ENCODE measurements at places on chromosomes 16 and 17.

GRCh38 chr17:8391711-8392110 lies 5.9 kb downstream of the RNF222 start:
- no peak for DNase-seq

GRCh38 chr17:3271072-3271848 lies 26.9 kb downstream of the OR3A1 start:
- DNase-seq: no peak

DNA sequence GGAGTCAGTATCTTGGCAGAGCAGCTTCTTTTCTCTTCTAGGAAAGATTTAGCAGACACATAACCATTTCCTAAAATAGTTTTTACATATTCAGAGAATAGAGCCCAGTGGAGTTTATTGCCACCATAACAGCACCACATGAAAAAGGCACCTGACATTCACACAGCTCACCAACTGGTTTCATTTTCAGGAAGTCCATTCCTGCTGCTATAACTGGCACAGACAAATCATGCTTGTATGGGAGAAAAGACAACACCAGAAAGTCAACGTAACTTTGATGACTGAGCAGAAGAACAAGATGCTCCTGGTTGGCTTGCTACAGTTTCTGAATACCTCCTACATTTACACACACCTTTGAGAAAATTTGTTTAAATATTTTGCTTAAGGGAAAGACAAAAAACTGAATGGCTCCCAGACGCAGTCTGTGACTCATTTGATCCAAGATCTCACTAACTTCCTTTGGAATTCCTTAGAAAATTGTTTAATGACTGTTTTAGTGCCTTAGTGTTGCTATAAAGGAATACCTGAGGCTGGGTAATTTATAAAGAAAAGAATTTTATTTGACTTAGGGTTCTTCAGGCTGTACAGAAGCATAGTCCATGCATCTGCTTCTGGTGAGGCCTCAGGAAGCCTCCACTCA lies 1380.6 kb downstream of the CDH8 start:
- no peak for DNase-seq

- peak; percentile 45 for DNase-seq
Measured at GRCh38 chr16:69328854-69329316, 1.5 kb downstream of the PDF start.

DNA sequence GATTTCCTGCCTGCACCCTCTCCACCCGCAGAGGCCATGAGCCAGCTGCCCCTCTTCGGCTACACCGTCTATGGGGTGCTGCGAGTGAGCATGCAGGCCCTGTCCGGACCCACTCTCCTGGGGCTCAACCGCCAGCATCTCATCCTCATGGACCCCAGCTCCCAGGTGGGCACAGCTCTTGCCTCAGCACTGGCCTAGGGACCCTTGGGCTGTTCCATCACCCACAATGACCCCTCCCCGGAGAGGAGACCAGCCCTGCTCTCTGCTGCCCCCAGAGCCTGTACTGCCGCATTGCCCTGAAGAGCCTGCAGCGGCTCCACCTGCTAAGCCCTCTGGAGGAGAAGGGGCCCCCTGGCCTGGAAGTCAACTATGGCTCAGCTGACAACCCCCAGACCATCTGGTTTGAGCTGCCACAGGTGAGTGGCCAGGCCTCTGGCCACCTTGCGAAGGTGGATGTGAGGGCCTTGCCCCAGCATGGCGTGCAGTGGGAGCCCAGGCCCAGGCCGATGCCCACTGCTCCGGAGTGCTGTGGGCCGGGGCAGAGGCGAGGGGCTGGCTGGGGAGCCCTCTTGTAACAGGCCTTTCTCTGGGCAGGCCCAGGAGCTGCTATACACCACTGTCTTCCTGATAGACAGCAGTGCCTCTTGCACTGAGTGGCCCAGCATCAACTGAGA lies 7.3 kb upstream of the SMIM5 start:
- peak; percentile 46 for DNase-seq

- DNase-seq: no peak
Measured at GRCh38 chr16:73793260-73793659, 503.4 kb upstream of the PSMD7 start.

DNA sequence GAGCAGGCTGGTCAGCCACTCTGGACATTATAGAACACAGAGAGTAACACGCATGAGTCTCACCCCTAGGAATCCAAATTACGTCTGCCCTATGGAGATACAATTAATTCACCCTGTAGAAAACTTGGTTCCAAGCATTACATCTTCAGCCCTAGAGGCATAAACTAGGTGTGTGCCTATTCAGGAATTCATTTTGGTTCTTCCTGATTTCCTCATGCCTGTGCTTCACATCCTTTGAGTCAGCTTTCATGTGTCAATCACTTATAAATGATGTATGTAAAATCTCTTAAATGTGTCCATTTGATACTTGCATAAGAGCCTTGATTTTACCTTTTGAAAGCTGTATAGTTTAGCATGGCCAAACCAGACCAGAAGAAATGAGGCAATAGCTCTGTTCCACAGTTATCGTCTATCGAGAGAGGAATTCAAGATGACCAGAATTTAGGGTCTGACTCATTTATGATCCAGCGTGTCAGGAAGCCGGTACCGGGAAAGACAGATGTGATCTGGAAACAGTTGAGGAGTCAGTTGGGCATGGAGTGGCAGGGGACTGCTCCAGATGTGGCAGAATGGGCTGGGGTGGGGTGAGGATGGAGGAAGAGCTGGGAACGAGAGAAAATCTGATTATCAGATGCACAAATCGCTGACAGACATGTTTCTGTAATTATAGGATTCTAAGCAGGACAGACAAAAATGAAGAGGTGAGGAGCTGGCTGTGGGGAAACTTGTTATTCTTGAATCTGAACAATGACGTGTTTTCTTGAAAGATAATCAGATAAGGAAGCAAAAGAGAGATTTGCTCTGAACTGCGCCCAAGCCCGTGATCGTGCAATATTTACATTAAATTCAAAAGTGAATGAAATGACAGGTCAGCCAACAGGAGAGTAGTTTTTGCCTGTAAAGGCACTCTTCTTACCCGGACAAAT lies 76.7 kb downstream of the C16orf95 start:
- no peak for DNase-seq

GRCh38 chr16:15459791-15460190 lies 25.4 kb downstream of the BMERB1 start:
- no peak for DNase-seq

GRCh38 chr17:2143332-2143731 lies 88.4 kb downstream of the HIC1 start:
- DNase-seq: no peak

DNA sequence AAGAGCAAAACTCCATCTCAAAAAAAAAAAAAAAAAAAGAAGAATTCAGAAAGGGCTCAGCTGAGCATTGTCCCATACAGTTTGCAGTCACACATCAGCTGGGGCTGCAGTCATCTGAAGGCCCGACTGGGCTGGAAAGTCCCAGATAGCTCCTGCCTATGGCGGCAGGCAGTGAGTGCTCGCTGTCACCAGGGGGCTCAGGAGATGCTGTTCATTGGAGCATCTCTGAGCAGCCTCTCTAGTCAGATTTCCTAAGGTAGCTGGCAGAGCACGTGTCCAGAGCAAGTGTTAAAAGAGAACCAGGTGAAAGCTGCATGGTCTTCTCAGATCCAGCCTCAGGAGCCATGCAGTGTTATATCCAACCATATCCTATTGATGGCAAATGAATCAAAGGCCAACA lies 75.8 kb downstream of the WSCD1 start:
- DNase-seq: no peak

DNA sequence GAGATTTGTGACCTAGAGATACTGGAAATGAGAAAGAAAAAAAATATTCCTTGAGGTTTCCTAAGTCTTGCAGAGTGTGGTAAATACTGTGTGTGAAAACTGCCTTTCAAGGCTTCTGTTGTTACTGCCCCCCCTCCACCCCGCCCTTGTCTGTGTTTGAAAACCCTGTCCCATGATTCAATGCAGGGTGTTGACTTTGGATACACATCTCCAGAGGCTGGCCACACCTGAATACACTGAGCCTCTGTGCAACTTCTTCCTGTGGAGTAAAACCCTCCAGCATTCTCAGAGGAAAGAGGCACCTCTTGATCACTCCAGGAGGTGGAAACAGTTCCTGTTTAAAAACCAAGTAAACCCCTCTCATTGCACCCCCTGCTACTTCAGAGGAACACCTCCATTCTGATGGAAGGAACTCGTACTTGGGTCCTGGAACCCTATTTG lies 123.0 kb upstream of the CACNG5 start:
- peak; percentile 58 for DNase-seq

GRCh38 chr17:31134576-31134975 lies 39.8 kb downstream of the NF1 start:
- no peak for DNase-seq

GRCh38 chr16:23668225-23668624 lies 10.5 kb upstream of the PLK1 start:
- no peak for DNase-seq

DNA sequence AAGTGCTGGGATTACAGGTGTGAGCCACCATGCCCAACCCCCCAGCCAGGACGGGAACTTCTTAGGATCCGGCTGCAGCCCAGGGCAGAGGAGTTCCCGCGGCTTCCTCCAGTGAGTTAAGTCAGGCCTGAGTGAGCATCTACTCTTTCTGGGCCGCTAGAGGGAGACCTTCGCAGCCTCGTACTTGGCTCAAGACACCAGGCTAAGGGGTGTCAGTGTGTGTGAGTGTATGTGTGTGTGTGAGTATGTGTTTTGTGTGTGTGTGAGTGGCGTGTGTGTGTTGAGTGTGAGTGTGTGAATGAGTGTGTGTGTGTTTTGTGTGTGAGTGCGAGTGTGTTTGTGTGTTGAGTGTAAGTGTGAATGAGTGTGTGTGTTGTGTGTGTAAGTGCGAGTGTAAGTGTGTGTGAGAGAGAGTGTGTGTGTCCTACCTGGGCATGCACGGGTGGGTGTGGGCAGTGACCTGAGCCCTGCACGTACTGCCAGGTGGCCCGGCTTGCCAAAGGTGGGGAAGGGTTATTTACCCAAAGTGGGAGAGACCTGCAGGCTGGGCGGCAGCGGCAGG lies 58.5 kb downstream of the TMEM235 start:
- peak; percentile 88 for DNase-seq

DNA sequence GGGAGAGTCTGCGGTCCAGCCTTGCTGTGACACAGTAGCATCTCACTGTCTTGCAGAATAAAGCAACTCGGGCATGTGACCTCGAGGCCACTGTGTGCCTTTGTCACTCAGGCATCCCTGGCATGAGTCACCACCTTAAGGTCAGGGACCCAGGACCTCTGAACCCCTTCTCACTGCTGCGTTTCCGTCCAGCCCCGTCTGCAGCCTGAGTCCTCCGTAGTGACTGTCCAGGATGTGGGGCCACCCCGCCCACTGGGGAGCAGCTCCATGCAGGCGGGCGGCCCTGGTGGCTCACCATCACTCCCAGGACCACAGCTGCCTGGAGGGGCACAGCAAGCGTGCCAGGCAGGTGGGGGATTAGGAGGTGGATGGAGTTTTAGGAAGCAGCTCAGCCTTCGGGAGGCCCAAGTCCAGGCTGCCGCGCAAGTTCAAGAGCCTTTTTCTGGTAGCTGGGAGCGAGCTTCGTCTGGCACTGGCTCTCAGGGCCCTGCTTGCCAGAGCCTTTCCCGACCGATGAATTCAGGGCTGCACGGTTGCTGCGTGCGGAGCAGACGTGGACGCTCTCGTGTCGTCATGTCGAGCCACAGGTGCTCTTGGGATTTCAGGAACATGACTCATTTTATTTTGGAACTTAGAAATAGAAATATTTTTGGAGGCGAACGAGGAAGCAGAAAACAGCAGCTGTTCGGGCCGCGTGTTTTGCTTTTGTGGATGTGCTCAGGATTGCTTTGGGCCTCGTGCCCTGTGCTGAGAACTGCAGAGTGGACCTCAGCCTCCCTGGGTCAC lies 16.8 kb downstream of the KCTD5 start:
- DNase-seq: no peak

GRCh38 chr16:87733190-87733589 lies 32.6 kb downstream of the KLHDC4 start:
- DNase-seq: no peak

GRCh38 chr16:24041834-24042631 lies 206.2 kb downstream of the PRKCB start:
- peak; percentile 81 for DNase-seq

Measured in RPMI8226 (cell line).